Stimulated activated CD8-positive, alpha-beta memory T cell treated with anti-CD3 and anti-CD28 coated beads, Interleukin-2, amount 100 ng/mL, for 1 hour (primary cell): ENCODE measurements at places on chromosomes 13 and 19.

GRCh38 chr13:38418286-38418685 lies 68.6 kb downstream of the UFM1 start:
- DNase-seq: no peak

DNA sequence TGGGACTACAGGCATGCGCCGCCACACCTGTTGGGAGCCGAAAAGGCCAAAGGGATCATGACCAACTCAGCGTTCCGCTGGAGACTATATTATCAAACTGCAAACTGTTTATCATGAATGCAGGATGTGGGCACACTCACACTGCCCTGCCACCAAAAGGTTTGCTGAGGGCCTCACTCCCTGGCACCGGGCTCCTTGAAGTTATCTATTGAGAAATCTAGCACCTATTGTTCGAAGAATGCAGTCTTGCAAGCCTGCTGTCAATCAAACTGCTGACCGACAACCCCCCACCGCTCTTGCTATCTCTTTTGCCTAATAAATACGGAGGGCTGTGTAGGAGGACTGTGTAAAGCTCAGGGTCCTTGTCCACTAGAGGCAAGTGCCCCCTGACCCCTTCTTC lies 5.2 kb upstream of the ZNF836 start:
- no peak for DNase-seq

DNA sequence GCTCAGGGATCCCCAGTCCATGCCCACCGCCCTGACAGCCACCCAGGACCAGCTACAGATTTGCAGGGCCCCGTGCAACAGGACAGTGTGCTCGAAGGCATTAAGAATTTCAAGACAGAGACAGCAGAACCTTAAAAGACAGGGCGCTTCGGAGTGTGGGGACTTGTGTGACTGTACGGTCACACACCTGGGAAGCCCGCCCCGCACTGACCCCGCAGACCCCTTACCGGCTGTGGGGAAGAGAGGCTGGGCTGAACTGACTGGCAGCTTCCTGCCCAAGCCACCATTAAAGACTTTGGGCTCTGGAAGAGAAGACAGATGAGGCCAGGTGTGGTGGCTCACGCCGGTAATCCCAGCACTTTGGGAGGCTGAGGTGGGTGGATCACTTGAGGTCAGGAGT lies 14.4 kb downstream of the STAP2 start:
- no peak for DNase-seq

DNA sequence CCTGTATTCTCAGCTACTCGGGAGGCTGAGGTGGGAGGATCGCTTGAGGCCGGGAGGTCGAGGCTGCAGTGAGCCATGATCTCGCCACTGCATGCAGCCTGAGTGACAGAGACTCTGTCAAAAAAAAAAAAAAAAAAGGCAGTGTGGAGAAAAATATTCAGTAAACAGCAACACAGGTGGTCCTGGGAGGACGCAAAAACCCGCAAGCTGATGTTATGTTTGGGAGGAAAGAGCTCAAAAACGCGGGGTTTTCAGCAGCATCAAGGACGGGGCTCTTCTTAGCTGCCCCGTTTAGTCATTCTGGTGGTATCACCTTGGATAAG lies 599 bp upstream of the ZNF784 start:
- no peak for DNase-seq

DNA sequence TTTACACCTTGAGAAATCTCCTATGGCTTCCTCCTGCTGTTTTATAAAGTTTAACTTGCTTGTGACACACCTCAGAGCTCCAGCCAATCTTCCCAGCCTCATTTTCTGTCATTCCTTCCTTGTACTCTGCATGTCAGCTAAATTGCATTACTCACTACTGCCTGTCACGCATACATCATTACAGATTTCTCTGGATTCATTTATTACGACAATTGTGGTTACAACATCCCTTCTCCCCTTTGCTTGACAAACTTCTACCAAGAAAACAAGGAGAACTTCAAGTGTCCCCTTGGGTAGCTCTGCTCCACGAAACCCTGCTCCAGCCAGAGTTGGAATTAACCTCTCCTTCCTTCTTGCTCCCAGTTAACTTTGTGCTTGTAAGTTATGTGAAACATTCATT lies 22.0 kb upstream of the GPR18 start:
- no peak for DNase-seq
